Activated CD4-positive, alpha-beta T cell treated with anti-CD3 and anti-CD28 coated beads, Interleukin-2, amount 10 ng/mL, durations not matched to agents 7 days and 5 days (primary cell): ENCODE measurements at places on chromosomes 16 and 17. TPM values are rescaled to one million over a fixed set of nuclear protein-coding genes. Genes with fewer than 3 reads are reported as not detected.

- no peak overlapping the region for H3K4me3 ChIP-seq
- H3K27ac ChIP-seq, result no peak overlapping the region
- H3K36me3 ChIP-seq, result peaks cover 81% of the 10 kb centered on the region
- H3K4me1 ChIP-seq, result peaks cover 85% of the 10 kb centered on the region
These were observed 1.9 kb upstream of the CD68 start for GRCh38 chr17:7577327-7578199.

- no peaks in the 10 kb centered on the region for H3K4me1 ChIP-seq
- H3K36me3 ChIP-seq, result no peaks in the 10 kb centered on the region
- H3K27me3 ChIP-seq, result no peaks in the 10 kb centered on the region
- no peak for DNase-seq
These were observed 9.3 kb upstream of the KRT17 start for GRCh38 chr17:41633556-41634199.

GRCh38 chr16:59522826-59523225 is 788.7 kb upstream of the GOT2 start:
- H3K4me3 ChIP-seq, result no peak overlapping the region
- H3K4me1 ChIP-seq, result no peaks in the 10 kb centered on the region
- H3K27ac ChIP-seq, result no peak overlapping the region
- no peaks in the 10 kb centered on the region for H3K27me3 ChIP-seq
- no peaks in the 10 kb centered on the region for H3K36me3 ChIP-seq
- no peak for DNase-seq

TNFSF13 gene
- total RNA-seq, result 3.8 TPM

PIMREG gene
- total RNA-seq, result 22.0 TPM
